ENCODE measurements at places on chromosomes 11 and 22.

GRCh38 chr11:81772166-81772565 lies 961.5 kb downstream of the FAM181B start:
- no peak for DNase-seq

DNA sequence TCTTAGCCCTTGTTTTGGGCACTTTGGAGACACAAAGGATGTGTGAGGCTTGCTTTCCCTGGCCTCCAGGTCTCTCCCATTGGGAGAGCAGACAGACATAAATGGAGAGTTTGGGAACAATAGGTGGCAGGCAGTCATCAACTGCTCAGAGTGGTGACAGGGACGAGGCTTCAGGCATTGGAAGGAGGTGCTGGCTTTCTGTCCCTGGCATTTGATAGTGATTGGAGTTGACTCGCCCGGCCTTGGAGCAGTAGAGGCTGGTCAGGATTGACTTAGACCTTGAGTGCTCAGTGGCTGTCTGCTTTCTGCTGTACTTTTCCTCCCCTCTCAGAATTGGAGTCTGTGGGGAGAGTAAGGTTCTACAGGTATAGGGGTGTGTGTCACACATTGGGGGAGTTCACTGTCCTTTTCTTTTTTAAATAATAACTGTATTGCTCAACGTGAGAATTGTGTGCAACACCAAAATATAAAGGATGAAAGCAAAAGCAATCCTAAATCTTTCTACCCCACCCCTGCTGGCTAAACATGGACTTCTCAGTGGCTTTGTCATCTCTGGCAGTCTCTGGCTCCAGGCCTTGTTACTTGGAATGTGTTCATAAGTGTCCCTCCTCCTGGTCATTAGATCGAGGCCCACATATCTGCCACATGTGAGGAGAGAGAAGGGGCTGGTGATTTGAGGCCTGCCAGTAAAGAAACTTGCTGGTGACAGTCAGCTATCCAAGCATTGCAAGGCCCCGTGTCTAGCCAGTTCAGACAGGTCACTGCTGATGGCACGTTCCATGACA lies 21.1 kb downstream of the SHISA8 start:
- no peak for DNase-seq

DNA sequence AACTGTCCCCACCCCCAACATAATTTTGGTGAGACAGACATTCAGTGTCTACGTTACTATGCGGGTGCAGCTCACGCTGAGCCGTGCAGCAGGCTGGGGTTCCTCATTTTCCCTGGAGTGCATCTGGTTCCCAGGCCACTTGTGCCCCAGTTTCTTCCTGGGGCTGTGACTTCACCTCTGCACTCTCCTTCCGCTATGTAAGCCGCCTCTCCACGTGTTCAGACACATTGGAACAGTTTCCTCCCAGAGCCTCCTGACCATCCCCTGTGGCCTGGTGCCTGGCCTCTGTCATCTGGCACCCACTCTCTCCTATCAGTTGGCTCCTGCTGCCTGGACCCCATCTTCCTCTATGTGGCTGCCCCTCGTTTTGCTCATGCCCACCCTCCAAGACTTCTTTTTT lies 46.2 kb upstream of the A4GALT start:
- no peak for DNase-seq

DNA sequence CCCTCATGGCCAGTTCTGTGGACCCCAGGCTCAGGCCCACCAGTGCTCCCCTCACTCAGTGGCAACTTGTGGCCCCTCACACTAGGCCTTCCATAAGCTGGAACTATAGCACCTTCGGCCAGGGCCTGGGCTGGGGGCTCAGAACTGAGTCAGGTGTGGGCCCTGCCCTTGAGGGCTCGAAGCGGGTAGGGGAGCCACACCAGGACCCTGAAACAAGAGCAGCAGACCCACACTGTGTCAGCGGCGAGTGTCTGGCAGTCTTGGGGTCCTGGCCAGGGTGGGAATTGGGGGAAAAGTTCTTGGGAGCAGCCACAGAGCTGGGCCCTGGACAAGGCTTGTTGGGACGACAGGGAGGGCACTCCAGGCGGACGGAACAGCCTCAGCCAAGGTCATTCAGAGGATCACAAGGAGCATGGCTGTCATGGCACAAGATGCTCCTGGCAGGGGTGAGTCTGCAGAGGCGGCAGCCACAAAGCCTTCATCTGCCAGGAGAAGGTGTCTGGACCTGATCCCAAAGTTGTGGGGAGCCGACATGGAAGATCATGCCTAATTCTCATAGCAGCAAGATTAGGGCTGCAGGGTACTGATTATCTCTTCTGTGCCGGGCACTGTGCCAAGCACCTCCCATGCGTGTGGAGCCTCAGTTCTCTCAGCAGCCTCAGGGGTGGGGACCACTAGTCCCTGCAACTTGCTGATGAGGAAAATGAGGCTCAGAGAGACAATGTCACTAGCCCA lies 50.7 kb downstream of the SHISAL1 start:
- no peak for DNase-seq

- no peak for DNase-seq
Observed at GRCh38 chr11:121129362-121130340, 28.6 kb downstream of the TECTA start.

DNA sequence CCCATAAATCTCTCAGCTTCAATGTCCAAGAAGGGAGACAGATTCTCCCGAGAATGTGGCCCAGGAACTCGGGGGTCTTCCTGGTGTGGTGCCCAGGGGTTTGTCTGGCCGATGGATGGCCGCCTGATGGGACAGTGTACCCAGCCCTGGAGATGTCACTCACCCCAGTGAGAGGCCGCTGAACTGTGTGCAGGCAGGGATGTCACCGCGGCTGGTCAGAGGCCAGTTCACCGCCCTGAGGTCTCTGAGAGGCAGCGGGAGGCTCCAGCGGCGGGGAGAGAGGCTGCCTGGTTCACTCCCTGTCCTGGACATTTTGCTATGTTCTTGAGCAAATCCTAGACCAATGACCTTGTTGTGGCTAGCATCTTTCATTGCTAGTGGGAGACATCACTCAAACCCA lies 1349.5 kb downstream of the BRD1 start:
- DNase-seq = no peak

GRCh38 chr11:2211113-2211971 lies 39.7 kb upstream of the TH start:
- no peak for DNase-seq

Measured in SW 1271 (cell line).